Mucosa of descending colon (tissue), 3 donors: ENCODE measurements at places on chromosomes 4 and X. TPM values are rescaled to one million over a fixed set of nuclear protein-coding genes. Genes with fewer than 3 reads are reported as not detected.

The MSANTD1 gene
- 1.3 TPM for total RNA-seq

The SPIN4 gene
- 4.4 TPM for total RNA-seq

The PPM1K gene
- total RNA-seq, result 9.0 TPM

The NDUFA1 gene
- total RNA-seq, result 191 TPM

The DNAAF6 gene
- total RNA-seq, result not detected

DNA sequence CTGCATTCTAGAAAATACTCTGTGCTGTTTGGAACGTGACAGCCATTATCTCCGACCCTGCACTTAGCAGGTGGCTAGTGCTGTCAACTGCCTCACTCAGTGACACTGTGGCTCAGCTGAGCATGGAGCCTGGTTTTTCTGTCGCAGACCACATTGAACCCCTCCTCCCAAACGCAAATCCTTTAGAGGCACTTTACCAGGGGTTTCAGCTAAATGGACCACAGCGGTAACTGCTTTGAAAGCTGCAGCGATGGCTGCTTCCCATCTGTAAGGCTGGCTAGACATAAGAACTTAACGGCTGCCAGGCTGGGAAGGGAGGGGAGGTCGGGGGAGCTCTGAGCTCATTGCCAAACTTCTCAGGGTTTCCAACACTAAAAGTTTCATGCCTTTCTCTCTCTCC is 8.1 kb downstream of the SLC34A2 start:
- DNase-seq, result no peak

- no peak for DNase-seq
Observed at GRCh38 chr4:154205471-154205870, 286.1 kb downstream of the DCHS2 start.

- DNase-seq, result no peak
Observed at GRCh38 chr4:25505637-25505991, 128.6 kb downstream of the ANAPC4 start.

DNA sequence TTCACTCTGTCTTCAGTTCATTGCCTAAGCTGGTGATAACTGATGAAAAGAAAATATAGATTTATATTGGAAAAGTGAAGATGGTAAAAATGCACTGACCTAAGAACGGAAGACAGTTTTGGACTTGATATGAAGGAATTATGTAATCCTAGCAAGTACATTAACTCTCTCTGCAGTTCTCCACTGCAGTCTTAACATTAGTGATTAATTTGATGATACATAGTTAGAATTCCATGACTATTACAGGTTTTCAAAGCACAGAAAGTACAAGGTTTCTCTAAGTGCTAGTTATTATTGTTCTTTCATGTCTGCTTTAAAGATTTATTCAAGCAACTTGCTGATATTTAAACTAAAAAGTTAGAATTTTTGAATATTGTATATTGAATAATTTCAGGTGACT is 1591.7 kb upstream of the ADGRL3 start:
- DNase-seq, result no peak

- DNase-seq, result peak; percentile 25
Observed at GRCh38 chr4:57080781-57081650, 29.2 kb downstream of the IGFBP7 start.

DNA sequence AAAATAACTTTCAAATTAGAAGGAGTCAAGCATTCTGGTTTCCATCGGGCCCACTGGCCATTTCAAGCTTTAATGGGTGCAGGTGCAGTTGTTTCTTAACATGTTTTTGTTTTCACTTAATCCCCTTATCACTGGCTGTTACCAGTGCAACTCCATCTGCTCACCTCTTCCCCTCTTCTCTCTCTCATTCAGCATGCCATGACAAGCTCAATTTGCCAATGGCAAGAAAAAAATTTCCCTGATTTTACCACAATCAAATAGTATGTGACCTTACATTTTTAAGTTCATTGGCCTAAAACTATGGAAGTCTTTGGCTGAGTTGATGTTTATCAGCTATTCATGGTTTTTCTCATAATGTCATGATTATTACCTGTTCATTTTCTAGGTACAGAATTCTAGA is 299.1 kb upstream of the BMP3 start:
- DNase-seq, result no peak

DNA sequence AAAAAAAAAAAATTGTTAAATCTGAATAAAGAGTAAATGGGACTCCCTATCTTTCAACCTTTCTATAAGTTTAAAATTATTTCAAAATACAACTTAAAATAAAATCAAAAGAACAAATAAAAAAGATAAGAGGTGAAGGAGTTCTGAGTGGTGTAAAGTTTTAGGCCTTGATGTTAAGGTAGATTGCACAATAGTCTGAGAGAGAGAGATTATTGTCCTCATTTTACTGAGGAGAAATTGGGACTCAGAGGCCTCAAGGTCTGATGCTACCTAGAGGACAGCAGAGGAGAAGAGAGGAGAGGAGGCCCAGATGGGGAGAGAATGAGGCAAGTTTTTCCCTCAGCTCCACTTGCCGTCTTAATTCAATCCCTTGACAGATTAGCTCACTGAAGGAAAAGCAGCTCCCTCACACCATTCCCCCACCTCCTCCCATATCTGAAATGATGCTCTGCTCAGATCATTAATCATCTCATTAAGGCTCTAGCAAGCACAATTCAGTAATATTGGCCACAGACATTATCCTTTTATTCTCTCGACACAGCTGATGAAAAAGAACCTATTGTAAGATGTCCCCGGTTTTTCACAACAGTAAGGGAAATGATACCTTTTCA is 106.3 kb upstream of the PTPN13 start:
- DNase-seq, result no peak

GRCh38 chrX:53312946-53313727 is 31.8 kb upstream of the IQSEC2 start:
- DNase-seq, result peak; percentile 66

DNA sequence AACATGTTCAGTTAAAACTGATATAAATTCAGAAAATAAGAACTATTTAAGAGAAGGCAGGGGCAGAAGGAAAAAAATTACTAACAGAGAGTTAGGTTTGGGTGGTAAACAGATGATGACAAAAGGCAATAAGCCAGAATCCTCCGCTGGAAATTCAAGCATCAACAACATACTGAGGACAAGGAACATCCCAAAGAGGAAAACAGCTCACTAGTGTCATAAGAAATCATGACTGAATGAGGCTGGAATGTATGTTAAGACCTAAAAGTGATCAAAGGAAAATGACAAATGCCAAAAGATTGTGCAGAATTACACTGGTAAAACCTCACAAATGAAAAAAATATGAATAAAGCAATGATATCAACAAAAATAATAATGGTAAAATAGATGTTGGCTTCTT is 88.4 kb downstream of the WDFY3 start:
- DNase-seq, result no peak

DNA sequence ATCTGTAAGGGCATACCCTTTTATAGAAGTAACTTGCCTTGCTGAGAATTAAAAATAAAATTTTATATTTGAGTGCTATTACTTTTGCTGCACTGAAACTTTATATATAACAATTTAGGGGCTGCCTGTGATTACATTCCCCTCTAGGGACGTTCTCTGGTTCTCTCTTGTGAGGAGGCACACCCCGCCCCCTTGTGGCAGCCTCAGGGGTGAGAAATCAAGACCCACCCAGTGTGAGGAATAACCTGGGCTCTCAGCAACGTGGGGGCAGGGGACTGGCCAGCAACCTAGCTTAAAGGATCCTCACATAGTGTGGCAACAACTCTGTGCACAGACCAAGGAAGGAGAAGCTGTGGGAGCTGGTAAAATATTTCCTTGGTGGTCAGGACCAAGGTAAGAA is 43.7 kb downstream of the MAGEA9 start:
- peak; percentile 29 for DNase-seq

GRCh38 chr4:125461676-125462363 is 147.1 kb downstream of the FAT4 start:
- DNase-seq, result no peak

- DNase-seq, result no peak
Observed at GRCh38 chr4:57200799-57201327, 90.7 kb upstream of the IGFBP7 start.
